Jurkat, Clone E6-1 (cell line): ENCODE measurements at places on chromosomes 3 and 15.

DNA sequence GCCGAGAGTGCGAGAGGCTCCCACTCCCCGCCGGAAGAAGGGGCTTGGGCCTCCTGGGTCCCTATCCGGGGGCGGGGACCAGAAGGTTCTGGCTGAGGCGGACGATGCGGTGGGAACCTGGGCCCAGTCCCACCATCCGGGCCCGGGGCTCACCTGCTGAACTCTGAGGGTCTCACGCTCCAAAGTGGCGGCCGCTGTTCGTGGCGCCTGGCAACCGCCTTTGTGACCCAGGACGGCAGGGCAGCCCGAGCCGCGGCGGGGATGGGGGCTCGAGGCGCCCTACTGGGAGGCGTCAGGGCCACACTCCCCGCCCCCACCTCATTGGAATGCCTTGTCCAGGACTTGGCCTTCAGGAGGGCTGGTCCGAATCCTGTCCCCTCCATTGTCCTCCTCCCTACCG is at the start of gene FANCD2OS:
FANCD2OS (minus strand) TSS at position 165 of the 400 bp plus-strand sequence. CDS start 3,481 bp downstream, outside the sequence.
- no peak for DNase-seq

GRCh38 chr15:89128320-89129122 is 40.3 kb downstream of the ABHD2 start:
- DNase-seq, result no peak

DNA sequence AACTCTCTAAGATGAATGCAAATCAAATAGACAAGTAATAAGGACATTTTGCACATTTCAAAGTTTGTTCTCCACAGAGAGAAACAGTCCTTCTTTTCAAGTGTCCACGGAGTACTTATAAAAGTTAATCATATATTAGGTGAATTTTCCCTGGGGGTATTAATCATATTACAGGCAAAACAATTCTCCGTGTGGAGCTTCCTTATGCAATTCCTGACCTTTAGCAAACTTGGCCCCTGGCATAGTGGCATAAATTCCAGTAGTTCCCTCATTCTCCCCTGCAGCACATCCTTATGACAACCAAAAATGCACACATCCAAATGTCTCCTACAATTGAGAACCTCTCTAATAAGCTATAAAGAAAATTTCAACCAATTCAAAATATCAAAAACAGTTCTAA is 34.4 kb downstream of the FSIP1 start:
- DNase-seq, result no peak

GRCh38 chr3:133328373-133328772 is 71.5 kb upstream of the BFSP2 start:
- no peak for DNase-seq

DNA sequence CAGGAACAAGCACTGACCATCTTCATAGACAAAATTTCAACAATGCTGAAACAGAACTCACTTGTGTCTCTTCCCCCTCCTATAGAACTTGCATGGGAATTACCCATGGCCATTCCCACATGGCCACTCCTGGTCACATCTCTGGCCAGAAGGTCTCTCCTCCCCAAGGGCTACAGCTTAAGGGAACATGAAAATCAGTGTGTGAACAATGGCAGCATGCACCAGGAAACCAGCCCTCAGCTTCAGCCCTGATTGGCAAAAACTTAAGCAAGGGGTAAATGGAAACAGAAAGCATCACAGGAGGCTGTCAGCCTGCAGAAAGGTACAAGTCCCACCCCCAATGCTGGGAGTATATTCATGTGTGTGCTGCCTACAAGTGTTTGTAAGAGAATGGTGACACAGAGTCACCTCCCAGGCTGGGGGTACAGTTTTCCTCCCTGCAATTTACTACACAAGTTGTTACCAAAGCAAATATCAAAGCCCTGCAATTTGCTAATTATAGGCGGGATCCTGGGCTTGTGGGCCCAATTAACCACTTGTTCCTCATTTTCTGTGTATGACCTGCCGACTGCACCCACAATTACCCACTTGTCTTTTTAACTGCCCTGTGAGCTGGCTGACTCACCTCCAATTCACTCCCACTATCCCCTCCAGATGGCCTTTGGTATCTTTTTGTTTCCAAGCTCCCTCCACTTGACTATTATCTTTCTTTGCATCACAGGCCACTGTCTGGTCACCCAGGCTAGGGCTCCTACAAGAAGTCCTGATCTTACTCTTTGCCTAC is 84.4 kb upstream of the HES1 start:
- DNase-seq, result no peak

GRCh38 chr3:171088964-171089754 is 62.6 kb upstream of the SLC2A2 start:
- no peak for DNase-seq

DNA sequence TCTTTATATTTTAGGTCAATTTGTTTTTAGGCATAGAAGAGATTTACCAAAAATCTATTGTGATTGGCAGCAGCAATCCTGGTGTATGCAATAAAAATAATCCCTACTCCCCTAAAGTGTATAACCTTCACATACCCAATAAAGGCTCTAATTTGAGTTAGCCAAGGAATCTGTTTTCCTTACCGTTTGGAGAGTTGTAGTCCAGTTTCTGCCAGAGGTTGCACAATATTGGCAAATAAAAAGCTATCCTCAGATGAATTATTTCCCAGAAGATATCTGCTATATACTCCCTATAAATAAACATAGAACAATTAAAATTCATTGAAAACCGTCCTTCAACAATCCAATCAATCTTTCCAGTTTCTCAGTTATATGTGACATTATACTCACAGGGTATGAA is 31.1 kb downstream of the ACKR4 start:
- no peak for DNase-seq

DNA sequence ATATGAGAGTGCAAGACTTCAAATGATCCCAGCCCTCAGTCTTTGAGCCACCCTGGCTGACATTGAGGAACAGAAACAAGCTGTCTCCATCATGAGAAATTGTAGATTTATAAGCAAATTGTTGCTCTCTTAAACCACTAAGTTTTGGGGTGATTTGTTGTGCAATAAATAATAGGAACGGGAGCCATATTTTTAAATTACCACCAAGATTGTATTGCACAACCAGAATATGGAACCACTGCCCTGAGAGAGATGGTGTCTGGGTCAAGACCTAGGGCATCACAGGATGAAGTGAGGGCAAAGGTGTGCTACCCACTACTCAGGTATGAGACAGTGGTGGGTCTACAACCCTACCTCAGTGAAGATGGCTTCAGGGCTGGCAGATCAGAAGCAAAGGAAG is 2.3 kb upstream of the CFAP92 start:
- DNase-seq, result no peak

GRCh38 chr15:60966316-60966715 is 262.8 kb downstream of the RORA start:
- no peak for DNase-seq
